ENCODE measurements at places on chromosomes 1 and 21.

DNA sequence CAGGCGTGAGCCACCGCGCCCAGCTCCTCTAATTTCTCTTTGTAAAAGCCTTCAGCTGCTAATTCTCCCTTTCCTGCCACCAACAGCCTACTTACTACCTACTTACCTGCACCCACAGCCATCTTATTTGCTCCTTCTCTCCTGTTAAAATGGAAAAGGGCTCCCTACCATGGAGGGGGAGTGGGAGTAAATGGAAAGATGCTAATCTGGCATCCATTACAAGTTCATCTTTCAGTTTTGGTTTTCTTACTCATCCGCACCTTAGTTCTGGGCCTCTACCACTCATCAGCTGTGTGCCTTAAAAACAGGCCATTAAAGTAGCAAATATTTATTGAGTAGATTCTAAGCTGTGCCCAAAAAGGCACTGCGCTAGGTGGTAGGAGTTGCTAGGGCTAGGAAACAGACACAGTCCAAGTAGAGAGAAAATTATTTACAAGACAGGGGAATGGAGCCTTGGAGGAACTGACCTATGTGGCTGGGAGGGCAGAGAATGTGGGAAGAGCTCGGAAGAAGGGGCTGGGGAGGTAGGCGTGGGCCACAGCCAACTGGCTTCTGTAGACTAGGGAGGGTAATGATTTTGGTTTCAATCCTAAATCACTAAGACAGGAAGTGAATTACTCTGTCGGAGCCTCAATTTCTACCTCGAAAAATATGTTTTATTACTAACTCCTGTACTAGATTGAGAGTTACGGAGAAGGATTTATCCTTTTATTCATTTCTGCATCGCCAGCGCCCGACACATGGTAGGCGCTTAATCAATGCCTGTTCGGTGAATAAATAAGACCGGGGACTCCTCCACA is 685 bp upstream of the DDI2 start:
- DNase-seq = no peak

GRCh38 chr1:97636941-97637340 is 283.9 kb downstream of the DPYD start:
- no peak for DNase-seq

GRCh38 chr1:218272366-218272765 is 12.7 kb upstream of the RRP15 start:
- no peak for DNase-seq

- DNase-seq = peak; percentile 44
These were observed 51.7 kb downstream of the CSMD2 start for GRCh38 chr1:34113362-34113761.

DNA sequence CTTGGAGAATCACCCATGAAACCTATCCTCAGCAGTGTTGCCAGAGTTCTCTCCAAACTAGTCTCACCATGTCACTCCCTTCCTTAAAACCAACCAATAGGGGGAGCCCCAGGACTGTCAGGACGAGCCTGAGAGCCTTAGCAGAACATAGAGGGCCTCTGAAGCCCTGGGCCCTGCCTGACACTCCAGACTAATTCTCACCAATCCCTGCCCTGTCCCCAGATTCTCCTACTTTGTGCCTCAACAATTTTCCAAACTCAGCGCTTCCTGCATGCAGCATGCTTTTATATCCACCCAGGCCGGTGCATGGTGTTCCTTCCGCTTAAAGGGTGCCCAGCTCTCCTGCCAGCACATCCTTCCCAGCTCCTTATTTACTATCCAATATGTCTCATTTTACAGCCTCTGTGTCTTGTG is 42.7 kb downstream of the HSD3B1 start:
- peak; percentile 90 for DNase-seq

- DNase-seq = peak; percentile 96
These were observed 30.5 kb upstream of the LRIG2 start for GRCh38 chr1:113042285-113043143.

DNA sequence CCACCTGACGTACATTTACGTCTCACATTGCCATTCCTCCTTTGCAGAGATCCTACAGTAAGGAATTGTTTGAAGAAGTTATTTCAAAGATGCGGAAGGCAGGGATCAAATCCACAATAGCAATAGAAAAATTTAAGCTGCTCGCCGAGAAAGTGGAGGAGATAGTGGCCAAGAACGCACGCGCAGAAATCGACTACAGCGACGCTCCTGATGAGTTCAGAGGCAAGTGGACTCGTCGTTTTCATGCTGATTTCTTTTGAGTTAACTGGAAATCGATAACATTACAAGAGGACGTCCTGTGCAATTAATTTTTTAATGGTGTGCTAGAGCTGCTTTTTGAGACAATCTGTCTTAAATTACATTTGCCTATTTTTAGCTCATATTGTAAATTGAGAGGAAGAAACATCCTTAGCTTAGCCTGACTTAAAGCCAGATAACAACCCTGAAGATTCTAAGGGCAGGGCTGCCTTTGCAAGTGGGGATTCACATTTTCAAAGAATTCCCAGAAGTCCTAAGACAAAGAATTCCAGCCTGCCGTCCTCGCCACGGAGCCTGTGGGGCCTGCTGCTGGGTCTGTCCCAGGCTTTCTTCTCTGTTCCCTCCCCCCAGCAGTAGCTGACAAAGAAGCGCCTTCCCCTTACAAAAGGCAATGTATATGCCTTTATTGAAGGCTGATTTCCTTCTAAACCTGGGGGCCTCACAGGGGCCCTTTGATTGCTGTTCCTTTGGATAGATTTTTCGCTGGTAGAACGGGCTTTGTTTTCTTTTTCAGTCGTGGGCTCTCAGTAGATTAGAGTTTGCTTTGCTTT is 31.6 kb upstream of the KIF1B start:
- DNase-seq = no peak

DNA sequence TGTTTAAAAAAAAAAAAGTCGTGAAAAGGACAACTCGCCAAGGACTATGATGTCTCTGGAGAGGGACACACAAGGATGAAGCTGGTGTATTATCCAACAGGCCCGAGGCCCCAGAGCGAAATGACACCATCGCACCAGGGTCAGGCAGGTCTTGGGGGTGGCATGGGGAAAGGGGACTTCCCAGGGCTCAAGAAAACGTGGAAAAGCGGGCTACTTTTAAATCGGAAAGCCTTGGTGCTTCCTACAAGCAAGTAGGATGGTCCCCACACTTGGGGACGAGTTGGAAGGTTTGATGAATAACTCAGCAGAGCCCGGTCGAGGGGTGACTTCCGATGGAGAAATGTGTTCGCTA is 505 bp upstream of the GNPAT start:
- DNase-seq = no peak

GRCh38 chr1:7159116-7159781 is 374.0 kb downstream of the CAMTA1 start:
- no peak for DNase-seq

DNA sequence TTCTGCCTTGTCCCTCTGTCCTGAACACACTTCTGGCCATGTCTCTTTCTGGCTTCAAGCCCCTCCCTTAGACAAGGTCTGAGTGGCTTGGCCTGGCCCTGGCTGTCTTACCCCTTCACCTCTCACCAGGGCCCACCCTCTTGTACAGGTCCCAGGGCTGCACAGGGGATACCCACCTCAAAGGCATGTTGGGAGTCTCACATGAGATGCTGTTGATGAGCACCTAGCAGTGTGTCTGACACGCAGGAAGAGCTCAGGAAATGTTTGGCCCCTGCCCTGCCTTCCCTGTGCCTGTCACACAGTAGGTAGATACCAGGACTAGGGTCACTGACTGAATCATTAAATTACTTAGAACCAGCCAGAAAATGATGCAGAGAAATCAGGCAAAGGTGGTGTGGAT is 16.6 kb downstream of the ZNF362 start:
- no peak for DNase-seq

DNA sequence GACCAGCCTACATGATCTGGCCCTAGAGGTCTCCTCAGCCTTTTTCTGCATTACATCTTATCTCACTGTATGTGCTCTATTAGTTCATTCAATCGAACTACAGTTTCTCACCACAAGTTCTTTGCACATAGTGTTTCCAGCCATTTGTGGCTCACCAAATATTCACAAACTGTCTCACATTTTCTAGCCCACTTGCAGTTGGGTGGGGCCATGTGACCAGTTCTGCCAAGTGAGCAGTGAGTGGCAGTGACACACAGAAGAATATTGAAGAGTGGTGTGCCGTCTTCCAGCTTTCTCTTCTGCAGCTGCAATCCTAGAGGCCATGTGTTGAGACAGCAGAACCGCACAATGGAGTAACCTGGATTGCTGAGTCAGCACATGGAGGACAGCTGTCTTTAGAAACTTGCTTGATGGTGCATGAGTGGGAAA is 103.2 kb upstream of the ZNF644 start:
- no peak for DNase-seq

GRCh38 chr1:115196296-115196695 is 107.0 kb upstream of the TSPAN2 start:
- no peak for DNase-seq

DNA sequence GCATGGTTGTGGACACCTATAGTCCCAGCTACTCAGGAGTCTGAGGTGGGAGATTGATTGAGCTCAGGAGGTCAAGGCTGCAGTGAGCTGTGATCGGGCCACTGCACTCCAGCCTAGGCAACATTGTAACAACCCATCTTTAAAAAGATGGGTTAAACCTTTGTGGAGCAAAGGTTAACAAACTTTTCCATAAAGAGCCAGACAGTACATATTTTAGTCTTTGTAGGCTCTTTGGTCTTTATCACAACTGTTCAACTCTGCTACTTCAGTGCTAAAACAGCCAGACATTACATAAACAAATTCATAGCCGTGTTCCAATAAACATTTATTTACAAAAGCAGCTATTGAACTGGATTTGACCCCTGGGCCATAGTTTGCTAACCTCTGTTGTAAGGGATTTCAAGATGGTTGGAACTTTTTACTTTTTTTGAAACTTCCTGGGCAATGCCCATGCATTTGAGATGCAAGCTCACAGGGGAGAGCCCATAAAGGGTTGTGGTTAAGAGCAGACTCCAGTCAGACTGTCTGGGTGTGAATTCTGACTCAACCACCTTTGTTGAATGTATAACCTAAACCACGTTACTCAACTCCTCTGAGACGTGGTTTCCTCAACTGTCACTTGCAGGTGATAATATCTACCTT is 10.8 kb downstream of the INAVA start:
- no peak for DNase-seq

- DNase-seq = no peak
These were observed 7.1 kb downstream of the TMEM54 start for GRCh38 chr1:32894019-32894600.

DNA sequence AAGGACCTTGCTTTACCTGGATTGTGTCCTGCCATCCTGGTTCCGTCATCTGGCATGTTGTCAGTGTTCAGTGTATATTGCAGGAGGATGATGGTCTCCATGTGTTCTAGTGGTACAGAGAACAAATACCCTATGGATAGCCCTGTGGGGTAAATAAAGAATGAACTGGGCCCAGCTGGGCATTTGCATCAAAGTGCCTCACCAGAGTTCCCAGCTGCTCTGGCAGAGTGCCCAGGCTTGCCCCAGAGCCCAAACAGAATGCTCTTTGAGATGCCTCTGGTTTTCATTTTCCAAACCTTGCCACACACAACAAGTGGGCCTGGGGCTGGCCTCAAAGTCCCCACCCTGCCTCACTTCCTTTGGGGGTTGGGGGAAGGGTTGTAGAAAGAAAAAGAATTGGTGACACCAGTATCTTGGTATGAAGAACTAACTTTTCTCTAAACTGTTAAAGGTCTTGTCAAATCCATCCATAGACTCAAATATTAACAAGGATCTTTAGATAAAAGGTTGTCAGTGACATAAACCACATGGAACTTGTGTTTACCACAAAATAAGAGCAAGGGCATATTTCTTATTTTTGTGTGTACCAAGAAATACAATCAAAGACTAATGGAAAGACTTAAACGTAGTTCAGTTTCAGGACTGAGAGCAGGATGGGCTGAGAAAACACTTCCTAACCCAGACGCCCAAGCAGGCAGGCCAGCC is 82.2 kb downstream of the LMO4 start:
- DNase-seq = peak; percentile 99

- no peak for DNase-seq
These were observed 29.9 kb upstream of the SAMD13 start for GRCh38 chr1:84271441-84272151.

DNA sequence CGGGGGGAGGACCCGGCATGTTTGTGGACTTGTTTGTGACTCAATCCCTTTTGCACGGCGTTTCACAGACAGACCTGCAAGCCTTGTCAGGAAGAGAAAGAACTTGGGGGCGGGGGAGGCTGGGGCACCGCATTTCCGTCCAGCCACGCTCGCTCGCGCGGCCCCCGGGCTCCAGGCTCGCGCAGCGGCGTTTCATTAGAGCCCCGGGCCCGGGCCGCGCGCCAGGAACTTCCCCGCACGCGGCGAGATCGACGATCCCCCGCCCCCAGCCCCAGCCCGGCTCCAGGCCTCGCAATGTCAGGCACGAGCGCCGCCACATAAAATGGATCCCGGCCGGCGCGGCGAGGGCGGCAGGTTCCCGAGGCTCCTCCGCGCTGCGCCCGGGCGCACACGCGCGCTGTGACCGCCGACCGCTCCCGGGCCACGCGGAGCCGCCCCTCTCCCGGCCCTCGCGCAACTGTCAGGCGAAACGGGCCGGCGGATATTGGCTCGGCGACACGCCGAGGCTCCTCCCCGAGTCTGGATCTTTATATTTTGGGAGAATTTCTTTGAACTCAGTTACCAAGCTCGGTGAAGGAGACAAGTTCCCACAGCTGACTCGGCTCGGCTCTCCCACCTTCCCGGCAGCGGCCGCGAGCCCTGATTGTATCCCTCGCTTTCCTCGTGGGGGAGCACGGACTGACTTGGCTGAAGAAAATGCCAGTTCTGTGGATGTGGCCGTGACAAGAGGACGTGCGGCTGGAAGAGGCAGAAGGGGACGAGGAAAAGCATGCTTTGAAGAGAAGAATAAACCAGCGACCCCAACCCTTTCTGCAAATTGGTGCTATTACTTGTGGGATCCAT is at the start of gene KIF26B:
Gene KIF26B, plus strand, starts transcription at position 557 of the 843 bp plus-strand sequence. CDS start 440 bp downstream, outside the sequence.
- no peak for DNase-seq

GRCh38 chr1:236176337-236177336 is 34.3 kb downstream of the GPR137B start:
- peak; percentile 2 for DNase-seq

GRCh38 chr1:65026235-65026634 is 59.9 kb upstream of the JAK1 start:
- DNase-seq = no peak

DNA sequence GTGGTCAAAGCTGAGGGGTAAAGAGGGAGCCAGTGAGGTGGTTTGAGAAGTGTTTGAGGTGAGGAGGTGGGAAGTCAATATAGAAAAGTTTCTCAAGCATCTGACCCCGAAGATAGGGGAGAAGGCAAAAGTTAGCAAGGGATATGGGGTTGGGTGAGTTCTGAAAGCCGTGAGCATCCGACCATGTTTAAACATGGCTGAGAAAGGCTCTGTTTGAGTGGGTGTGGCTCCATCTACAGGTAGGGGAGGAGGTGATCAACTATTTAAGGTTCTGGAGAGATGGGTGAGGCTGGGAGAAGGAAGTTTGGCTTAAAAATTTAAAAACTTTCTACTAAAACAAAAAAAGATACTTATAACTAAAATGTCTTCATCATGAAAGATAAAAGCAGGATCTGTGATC is 273.8 kb downstream of the KCNJ6 start:
- no peak for DNase-seq

- DNase-seq = no peak
These were observed 1.9 kb upstream of the PADI3 start for GRCh38 chr1:17246971-17247370.

GRCh38 chr1:68570871-68571270 is 74.0 kb upstream of the DEPDC1 start:
- DNase-seq = no peak

- DNase-seq = no peak
These were observed 73.2 kb downstream of the DISC1 start for GRCh38 chr1:231699784-231700183.

GRCh38 chr1:164803366-164803765 is 244.4 kb downstream of the PBX1 start:
- DNase-seq = no peak

GRCh38 chr1:160859166-160859565 is 3.5 kb downstream of the CD244 start:
- DNase-seq = no peak

GRCh38 chr1:30756545-30757351 is 826 bp downstream of the LAPTM5 start:
- DNase-seq = peak; percentile 82

All from pons (tissue), 1 donor.